ENCODE measurements at places on chromosomes 3 and 15.
A peak's percentile ranks its signal among the peaks of the same experiment; 100 is the strongest.

DNA sequence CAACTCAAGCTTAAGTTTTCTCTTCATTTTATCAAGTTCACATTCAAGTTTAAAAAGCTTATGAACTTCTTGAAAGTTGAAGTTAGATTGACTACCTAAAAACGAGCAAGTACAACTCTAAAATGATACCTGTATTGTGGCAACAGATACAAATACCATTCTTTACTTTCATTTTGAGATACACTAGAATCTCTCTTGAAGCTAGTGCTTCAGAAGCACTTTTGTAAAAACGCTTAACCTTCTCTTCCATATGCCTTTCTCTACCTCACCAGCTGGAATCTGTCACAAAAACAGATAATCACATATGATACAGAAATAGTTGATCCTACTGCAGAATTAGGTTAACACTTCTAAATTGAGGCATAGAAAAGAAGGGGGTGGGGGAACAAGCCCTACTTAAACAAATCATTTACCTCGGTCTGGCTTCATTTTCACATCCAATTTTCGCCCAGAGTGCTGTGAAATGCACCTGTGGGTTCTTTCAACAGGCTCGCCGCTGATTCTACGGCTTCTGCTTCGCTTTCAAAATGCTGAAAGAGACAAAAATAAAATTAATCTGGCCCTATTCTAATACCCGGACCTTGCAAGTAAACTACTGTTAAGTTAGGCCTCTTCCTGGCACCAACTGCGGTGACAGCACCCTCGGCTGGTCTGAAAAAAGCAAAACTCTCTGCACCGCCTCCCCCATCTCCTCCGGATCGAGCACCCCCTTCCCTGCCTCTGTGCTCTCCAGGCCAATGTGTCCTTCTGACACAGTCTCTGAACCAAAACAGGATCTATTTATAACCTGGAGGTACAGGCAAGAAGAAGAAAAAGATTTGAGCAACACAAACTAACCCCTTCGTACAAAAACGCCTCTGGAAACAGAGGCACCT is 1.4 kb downstream of the ATOSA start:
- peak; percentile 80 for DNase-seq

DNA sequence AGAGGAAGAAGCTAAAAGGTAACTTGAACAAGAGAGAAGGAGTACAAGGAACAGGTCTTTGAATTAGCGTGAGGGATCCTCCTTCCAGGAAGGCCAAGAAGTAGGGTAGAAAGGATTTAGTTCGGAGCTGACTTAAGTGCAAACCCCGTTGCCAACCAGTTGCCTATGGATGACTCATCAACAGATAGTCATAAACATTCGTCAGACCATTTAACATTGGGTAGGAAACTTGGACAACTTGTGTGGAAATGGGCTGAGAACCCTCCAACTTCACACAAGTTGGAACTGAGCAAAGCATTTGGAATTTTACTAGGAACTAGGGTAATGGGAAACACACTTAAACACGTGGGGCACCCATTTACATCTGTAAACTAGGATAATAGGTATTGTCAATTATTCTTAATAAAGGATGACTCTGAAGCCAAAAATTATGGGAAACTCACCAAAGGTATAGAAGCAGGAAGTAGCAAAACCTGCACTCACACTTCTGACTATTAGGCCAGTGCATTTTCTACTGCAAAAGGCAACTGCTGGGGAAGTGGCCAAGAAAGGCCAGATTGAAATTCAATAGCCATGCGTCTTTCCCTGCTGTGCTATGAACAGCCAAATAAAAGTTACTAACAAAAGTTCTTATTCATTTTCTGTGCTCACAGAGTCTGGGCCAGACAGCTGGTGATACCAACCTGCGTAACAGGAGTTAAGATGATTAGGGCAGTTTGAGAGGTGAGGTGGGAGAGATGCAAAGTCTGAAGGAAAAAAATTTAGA is 174.5 kb upstream of the TMC3 start:
- no peak for DNase-seq

DNA sequence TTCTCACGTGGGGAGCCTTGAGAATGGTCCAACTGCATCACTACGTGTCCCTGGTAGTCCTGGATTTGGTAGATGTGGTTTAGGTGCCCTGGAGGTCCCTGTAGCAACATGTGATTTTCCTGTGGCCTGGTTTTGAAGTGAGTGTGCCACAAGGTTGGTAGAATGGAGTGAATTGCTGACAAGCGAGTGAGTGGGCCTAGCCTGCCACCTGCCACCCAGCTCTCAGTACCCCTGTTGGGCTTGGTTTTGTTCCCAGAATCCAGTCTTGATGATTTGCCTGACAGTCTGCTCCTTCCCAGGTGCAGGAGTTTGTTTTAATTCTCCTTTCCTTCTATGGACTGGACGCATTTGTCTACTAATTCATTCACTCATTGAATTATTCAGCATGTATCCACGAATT is 19.4 kb downstream of the RPLP1 start:
- DNase-seq = no peak

GRCh38 chr15:57405133-57405532 is 28.8 kb downstream of the CGNL1 start:
- no peak for DNase-seq

GRCh38 chr15:39474657-39475056 is 106.2 kb upstream of the THBS1 start:
- DNase-seq = no peak

DNA sequence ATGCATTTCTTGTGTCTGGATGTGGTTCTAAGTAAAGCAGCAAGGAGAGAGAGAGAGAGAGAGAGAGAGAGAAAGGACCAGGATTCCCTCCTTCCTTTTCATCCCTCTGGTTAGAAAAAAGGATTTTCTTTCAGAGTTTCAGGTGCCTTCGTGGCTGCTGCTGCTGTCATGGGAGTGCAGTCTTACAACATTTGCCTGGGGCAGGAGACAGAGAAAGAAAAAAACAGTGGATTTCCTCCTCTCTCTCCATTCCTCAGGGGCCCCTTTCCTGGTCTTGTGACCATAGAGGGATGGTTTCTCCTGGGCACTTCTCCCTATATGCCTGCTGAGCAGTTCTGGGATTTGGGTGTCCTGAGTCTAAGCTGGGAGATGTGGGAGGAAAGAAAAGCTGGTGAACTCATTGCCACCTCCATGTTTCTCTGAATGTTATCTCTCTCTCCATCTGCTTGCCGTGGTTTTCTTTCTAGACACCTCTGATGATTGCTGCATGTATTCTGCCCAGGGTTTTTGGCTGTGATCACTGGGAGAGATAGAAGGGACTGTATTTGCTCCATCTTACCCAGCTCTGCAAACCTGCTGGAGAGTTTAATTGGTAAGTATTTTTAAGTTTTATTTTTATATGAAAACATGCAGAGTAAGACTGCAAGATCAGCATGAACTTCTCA is 142.4 kb upstream of the RGMA start:
- DNase-seq = no peak

- DNase-seq = no peak
These were observed 511.9 kb downstream of the GBE1 start for GRCh38 chr3:81249540-81250029.

DNA sequence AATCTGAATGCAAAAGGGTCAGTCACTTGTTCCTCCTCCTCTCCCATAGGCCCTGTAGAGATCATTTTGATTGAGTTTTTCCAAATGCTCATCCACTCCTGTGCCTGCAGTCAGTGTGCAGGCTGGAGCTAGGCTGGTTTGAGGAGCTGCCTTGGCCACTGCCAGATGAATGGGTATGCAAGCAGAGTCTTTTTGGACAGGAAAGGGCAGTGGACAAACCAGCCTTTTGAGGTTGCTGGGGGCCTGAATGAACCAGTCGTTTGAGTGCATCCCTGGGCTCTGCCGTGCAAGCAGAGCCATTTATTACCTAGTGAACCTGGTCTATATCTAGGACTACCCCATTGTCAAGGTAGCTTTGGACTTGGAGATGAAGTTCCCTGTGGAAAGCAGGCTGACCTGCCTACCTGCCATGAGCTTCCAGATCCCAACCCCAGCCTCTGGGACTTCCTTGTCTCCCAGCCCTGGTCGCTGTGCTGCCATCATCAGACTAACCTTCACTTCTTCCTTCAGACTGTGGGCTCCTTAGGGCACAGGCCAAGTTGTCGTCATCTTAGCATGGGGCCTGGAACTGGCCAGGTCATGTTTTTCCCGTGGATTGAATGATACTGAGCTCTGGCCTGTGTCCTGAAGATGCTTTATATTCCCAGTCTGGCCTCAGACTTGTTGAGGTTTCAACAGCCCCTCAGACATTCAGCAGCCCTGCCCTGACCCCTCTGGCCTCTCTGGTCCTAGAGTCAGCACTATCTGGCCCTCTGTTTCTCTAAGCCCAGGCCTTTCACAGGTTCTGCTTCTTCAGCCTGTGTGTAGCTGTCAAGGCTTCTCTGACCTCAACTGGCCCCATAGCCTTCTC is 55.5 kb upstream of the PRR23C start:
- DNase-seq = no peak

- DNase-seq = no peak
These were observed 24.8 kb upstream of the PDCD6IP start for GRCh38 chr3:33773637-33774036.

GRCh38 chr3:141646760-141647561 is 91.1 kb upstream of the RNF7 start:
- peak; percentile 54 for DNase-seq

DNA sequence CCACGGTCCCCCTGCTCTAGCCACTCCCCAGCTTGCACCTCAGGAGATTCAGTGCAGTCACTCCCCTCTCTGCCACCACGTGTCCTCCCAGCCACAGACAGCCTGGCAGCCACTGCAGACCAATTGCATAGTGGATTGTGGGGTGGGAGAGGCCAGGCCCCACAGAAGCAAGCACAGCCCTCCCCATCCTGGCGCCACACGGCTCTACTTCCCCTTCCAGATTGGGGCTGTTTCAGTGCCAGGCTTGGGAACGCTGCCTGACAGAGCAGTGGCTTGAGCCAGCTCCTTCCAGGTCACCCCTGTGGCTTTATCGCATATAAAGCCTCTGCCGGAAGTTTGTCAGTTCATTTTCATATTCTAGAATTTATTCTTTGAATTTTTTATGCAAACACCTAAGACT is 90.7 kb downstream of the TMEM266 start:
- peak; percentile 40 for DNase-seq

GRCh38 chr3:140128631-140129030 is 193.6 kb downstream of the CLSTN2 start:
- DNase-seq = no peak

DNA sequence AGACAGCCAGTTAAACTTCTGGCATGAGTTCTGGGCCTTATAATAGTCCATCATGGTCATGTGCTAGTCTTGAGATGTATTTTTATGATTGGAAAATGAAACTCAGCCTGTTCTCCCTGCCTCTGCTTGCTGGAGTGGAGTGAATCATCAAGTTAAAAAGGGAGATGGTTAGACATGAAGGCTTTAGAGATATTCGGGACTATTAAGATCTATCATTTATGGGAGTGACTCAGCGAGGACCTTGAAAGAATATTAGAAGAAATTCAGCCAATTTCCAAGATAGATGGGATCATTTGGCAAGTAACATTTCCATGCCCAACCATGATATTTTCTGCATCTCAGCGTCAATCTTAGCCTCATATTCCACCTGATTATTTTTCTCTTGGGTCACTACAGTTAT is 79.8 kb downstream of the AGBL1 start:
- DNase-seq = no peak

DNA sequence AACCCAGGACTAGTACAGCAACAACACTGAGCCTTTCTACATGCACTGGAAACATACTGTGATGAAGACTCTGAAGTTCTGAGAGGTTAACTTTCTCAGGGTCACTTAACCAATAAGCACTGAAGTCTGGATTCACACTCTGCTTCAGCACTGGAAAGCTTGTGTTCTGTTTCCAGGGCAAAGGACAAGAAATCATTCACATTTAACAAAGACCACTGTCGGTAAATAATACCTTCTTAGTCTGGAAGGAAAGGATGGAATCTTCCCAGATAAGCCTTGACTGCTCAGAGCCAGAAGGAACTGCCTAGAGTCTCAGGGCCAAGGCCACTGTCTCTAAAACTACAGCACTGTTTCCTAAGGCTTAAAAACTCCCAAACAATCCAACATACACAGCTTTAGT is 4.3 kb upstream of the GLYCTK start:
- DNase-seq = no peak

GRCh38 chr3:141469720-141470119 is 17.1 kb upstream of the RASA2 start:
- no peak for DNase-seq

DNA sequence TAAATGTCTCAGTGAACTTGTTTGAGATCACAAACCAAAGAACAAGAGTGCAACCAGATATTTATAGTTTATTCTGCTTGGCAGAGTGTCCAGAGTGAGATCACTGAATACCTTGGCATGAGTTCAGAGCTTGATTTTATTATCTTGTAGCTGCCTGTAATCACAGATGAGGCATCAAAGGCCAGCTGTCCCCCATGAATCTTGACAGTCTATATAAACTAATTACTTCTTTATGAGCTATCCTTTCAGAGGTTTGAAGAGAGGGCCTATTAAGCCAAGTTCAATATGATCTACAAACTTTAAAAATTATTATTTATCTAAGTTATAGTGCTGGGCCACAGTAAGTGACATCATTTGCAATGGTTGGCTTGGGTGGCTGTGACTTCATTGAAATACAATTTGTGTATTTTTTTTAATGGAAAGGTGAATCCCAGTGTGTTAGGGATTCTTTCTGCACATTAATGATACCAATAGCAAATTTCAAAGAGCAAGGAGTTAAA is 251.5 kb downstream of the CLSTN2 start:
- no peak for DNase-seq

DNA sequence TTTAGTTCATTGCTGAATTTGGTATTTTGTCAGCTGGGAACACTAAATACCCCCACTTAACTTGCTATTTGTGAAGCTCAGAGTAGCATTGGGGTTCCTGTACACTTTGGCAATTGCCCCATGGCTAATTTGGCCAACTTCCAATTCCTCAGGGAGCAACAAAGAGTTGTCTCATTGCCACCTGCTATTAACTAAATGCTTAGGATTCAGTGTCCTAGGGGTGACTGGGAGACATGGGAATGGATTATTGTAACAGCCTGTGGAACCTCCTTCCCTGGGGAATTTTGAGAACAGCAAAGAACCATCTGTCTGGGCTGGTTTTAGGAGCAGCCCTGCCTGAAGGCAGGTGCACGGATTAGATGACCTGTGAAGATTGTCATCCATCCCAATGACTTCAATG is 437.4 kb upstream of the TPRG1 start:
- no peak for DNase-seq

GRCh38 chr3:173793963-173794362 is 396.4 kb downstream of the NLGN1 start:
- no peak for DNase-seq

GRCh38 chr15:91318931-91319330 is 218.9 kb downstream of the SV2B start:
- DNase-seq = no peak

DNA sequence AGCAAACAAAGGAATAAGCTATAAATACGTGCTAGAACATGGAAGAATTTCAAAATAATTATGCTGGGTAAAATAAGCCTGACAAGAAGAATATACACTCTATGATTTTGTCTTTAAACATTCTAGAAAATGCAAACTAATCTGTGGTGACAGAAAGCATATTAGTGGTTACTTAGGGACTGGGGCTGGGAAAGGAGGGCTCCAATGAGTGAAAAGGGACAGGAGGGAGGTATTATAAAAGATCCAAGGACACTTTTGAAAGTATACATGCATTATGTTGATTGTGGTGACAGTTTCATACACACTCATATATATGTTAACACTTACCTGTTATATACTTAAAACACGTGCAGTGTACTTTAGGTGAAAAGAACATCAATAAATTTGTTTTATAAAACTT is 23.0 kb downstream of the MYH15 start:
- DNase-seq = no peak

Data from tibial artery (tissue), 4 donors.